NCI-H460 (cell line): ENCODE measurements at places on chromosomes 3 and 15. TPM values are rescaled to one million over a fixed set of nuclear protein-coding genes. Genes with fewer than 3 reads are reported as not detected.

DNA sequence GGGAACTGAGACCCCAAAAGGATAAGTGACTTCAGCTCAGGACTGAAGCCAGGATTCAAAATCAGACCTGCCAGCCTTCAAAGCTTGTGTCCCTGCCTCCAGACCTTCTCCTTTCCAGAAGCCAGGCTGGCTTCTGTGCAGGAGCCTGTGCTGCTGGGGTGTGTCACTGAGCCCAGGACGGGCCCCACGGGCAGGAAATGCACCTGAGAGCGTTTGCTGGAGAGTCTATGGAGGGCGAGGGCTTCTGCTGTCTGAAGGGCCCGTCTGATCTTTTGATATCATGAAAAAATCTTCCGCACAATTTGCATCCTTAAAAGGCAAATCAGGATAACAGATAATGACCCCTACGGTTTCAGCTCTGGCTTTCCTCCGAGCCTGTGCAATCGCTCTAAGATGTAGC, 125.4 kb downstream of the FAM43A start:
- DNase-seq = no peak

EFCC1 gene
- total RNA-seq = not detected in 2 replicates

ATP11B gene
- 30.8 and 33.2 TPM in 2 replicates for total RNA-seq

GRCh38 chr15:68715111-68715510, 105.6 kb downstream of the ANP32A start:
- no peak for DNase-seq

DNA sequence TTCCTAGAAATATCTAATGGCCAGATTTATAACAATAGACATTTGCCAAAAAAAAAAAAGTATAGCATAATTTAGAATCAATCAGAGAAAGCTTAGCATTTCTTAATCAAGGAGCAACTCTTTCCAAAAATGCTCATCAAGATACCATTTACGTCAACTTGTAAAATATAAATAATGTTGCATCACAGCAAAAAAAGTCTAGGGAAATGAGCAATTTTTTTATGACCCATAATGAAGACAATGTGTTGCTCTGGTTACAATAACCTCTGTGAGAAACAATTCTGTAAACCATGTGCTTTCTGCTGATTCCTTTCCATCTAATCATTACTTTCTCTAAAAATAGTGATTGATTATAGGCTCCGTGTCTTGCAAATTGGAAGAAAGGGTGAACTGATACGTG, 36.3 kb downstream of the KBTBD8 start:
- no peak for DNase-seq

DMXL2 gene
- 42.3 and 48.5 TPM in 2 replicates for total RNA-seq

FGF12 gene
- total RNA-seq = 1.5 TPM in 2 replicates

IQCF5 gene
- not detected in 2 replicates for total RNA-seq

- no peak for DNase-seq
These were observed 49.0 kb downstream of the CLDN11 start for GRCh38 chr3:170467571-170468147.

MOBP gene
- total RNA-seq = not detected in 2 replicates

- no peak for DNase-seq
These were observed 3.5 kb downstream of the NAALADL2 start for GRCh38 chr3:174862666-174863065.

EAF1 gene
- total RNA-seq = 24.1 and 24.8 TPM in 2 replicates

PDE12 gene
- total RNA-seq = 14.0 TPM in 2 replicates

MYL3 gene
- total RNA-seq = not detected in 2 replicates

GRCh38 chr3:134600685-134601463, 49.9 kb downstream of the KY start:
- DNase-seq = peak; percentile 21

IGSF11 gene
- total RNA-seq = not detected in 2 replicates

GRCh38 chr3:129417326-129417725, 11.1 kb downstream of the EFCAB12 start:
- DNase-seq = no peak

DNA sequence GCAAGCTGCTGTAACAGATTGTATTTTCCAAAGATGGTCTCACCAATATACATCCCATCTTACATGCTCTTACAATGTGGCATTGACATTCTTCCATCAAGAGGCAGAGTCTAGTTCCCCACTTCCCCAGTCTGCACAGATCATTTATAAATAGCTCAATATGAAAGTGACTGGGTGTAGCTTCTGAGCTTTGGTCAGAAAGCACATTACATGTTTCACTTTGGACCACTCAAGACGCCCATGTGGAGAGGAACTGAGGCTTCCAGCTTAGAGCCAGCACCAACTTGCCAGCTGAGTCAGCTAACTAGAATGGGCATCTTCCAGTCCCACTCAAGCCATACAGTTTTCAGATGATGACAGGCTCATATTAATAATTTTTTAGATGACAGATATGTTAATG, 45.5 kb downstream of the GREM1 start:
- no peak for DNase-seq

DNA sequence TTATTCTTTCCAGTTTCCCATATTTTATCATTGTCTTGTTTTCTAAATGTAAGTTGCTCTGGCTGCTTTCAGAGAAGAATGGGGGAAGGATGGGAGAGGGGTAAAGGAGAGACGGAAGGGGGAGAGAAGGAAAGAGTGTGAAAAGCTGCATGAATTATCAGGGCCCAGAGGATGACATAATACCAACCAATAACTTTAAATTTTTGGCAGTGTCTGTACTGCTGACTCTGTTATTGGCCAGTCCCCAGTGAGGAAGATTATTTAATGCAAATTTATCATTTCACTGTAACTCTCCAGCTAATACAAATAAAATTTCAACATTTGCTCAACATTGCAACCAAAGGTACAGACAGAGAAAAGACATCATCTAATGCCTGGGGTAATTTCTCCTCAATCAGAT, 551.7 kb upstream of the CFAP20DC start:
- no peak for DNase-seq

DNA sequence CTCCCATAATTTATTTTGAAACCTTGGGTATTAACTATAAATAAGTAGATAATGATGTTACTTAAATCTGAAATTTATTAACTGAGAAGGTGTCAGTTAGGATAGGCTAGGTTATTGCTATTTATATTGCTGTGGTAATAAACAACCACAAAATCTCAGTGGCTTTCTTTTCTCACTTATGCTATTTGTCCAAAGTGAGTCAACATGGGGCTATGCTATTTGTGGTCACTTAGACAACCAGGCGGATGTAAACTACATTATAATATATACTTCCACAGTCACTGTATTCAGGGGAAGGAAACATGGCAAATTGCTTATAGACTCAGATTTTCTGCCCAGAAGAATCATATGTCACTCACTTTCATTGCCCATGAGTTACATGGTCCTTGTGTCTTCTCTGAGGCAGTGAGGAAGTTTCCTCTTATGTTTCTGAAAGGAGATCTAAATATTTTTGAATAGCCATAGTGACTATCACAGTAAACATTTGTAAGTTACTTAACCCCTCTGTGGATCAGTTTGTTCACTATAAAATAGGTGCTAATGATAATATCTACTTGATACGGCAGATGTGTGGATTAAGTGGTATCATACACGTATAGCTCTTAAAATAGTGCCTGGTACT, 19.8 kb downstream of the HMG20A start:
- DNase-seq = no peak

- DNase-seq = no peak
These were observed 15.5 kb downstream of the GRM2 start for GRCh38 chr3:51722362-51722761.

DNA sequence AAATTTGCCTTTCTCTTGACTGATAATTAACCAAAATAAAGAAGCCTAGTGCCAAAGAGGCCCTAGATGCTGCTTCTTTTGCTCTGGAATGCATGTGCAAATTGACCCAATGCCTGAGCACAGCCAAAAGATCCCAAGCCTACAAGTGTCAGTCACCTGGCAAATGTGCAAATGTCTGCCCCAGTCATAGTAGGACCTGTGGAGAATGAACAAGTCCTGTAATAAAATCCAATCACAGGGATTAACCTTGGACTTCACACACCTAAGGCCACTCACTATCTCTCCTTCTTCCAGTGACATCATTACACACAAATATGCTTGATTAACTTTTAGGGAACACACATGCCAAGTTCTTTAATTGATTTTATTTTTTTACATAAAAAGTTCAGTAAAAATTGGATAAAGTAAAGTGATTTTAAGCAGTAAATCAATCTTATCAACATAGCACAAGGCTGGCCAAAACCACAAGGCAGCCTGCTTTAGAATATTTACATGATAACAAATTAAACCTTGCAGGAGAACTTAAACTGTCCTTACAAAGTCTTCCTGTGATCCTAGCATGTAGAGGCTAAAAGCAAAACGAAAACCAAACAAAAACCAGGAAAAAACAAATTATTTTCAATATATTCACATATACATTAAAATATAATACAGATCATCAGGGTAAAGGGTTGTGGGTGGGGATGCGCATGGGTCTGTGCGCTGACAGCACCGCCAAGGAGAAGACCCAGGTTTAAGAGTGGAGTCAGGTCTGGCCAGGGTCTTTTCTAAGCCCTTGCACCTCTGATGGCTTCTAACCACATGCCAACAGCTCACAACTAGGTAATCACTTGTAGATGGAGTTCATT, 36.8 kb downstream of the NBEAL2 start:
- no peak for DNase-seq

ZNF662 gene
- total RNA-seq = not detected in 2 replicates

GRCh38 chr3:139642996-139643395, 34.8 kb downstream of the NMNAT3 start:
- DNase-seq = no peak

- no peak for DNase-seq
These were observed 19.8 kb downstream of the ST8SIA2 start for GRCh38 chr15:92413510-92413909.

SPSB4 gene
- 0.10 and 0.32 TPM in 2 replicates for total RNA-seq

FANCD2 gene
- total RNA-seq = 18.2 and 21.0 TPM in 2 replicates

TMEM207 gene
- total RNA-seq = not detected in 2 replicates

DNA sequence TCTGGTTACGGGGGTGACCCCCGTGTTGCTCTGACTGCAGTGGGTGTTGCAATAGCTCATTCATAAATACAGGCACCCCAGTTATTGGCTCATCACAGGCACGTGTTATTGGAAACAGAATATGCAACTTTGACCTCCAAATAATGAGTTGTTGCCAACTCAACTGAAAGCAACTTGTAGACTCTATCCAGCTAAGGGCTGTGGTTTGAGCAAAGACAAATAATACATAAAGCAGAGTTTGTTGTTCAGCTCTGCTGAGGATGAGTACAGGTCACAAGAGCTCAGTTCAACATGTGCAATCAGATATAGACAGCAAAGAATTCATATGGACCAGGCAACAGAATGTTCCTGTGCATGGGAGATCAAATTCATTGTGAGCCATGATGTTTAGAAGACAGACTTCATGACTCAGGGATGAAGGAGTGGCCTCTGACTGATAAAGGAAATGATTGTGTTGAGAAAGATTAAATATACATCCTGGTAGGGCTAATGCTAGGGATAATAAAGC, 87.6 kb upstream of the LRIG1 start:
- DNase-seq = no peak

DNA sequence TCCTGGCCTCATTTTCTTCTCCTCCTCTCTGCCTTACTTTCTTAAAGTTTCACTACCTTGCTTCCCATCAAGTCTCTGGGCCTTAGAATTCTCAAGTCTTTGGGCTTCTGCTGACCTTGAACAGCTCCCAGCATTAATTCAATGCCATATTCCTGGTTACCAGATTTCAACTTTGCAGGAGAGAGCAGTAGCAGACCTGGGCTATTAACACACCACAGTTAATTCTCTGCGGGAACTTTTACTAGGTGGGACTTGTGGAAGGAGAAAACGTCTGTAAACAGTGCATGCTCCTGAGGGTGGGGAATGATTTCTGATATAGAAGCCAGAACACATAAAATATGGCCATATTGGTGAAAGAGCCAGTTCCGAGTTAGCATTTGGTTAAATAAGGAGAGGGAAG, 214.6 kb downstream of the MEIS2 start:
- no peak for DNase-seq

- no peak for DNase-seq
These were observed 93.9 kb downstream of the OPA1 start for GRCh38 chr3:193686665-193687483.

GRCh38 chr3:149339931-149340309, 6.5 kb upstream of the TM4SF18 start:
- peak; percentile 82 for DNase-seq

DNA sequence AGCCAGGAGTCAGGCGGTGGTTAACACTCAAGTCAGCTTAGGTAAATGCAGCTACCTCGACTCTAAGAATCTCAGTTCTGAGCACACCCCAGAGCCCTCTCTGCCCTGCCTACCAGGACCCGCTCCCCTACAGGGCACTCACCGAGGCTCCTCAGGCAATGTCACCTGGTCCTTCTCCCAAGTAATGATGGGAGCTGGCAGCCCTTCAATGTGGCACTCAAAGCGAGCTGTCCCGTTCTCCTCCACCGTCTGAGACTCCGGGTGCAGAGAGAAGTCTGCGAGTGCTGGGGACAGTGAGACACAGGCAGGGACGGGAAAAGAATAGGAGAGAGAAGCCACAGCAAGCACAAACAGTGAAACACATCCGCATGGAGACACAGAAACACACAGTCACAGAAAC, 12.7 kb downstream of the IGDCC4 start:
- no peak for DNase-seq

DNA sequence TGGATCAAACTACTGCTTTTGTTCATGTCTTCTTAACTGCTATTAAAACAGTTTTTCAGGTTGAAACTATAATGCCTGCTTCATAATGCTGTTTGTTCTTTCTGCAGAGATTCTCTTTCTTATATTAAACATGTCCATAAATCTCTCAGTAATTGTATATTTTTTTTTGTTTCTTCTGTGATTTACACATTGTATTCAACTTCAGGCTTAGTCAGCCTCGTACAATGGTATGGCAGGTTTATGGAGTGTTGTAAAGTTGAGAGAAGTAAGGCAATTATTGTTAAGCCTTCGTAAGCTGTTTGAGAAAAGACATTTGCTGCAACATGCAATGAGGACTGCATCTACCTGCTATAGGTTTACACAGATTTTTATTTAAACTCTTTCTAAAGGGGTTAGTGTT, 977.1 kb downstream of the DIPK2A start:
- no peak for DNase-seq

GRCh38 chr3:196016485-196016884, 65.4 kb downstream of the TFRC start:
- DNase-seq = no peak

DNA sequence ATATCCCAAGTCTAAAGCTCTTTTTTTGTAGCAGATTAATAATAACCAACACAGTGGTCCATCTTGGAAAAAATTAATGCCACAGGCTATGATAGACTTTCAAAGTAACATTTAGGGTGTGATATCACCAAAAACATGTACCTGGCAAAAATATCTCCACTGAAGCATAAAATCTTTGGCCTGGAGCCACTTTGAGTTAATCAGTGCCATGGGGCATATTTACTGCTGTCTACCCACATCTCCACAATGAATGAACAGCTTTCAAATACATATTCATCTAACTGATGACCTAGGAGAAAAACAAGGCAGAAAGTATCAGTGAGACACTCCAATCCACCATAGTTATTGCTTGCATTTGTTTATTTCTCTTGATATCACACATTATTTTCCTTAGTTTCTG, 296.0 kb upstream of the MDFIC2 start:
- no peak for DNase-seq

DUOXA1 gene
- total RNA-seq = 0.97 and 0.98 TPM in 2 replicates
